Glutamatergic neuron (in vitro differentiated cells): ENCODE measurements at places on chromosomes 2 and 18.

GRCh38 chr18:9724797-9725585 lies 16.9 kb downstream of the RAB31 start:
- DNase-seq, result no peak

DNA sequence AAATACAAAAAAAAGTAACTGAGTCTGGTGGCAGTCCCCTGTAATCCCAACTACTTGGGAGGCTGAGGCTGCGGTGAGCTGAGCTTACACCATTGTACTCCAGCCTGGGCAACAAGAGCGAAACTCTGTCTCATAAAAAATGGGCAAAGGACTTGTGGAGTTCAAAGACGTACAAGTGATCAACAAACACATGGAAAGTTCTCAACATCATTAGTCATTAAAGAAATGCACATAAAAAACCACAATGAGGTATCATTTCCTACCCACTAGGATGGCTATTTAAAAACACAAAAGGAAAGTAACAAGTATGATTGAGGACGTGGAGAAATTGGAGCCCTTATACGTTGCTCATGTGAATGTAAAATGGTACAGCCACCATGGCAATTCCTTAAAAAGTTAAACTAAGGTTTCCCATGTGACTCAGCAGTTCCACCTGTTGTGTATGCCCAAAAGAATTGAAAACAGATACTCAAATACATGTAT lies 52.3 kb downstream of the RAB10 start:
- DNase-seq, result no peak

DNA sequence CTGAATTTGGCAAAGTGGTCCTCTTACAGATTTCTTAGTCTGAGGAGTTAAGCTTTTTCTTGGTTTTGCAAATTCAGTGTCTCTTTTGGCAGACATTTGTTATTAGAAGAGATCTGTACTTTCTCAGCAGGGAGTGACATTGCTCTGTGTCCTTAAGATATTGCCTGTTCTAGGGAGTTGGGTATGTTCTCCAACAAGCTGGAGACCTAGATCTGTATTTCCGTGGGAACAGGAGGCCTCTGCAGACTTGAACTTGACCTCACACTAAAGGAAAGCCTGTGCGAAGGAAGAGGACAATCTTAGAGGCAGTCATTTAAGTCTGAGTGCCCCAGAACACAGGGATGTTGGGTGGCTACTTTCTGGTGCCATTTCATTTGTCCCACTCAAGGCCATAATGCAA lies 107.0 kb upstream of the ATP8B1 start:
- DNase-seq, result no peak

DNA sequence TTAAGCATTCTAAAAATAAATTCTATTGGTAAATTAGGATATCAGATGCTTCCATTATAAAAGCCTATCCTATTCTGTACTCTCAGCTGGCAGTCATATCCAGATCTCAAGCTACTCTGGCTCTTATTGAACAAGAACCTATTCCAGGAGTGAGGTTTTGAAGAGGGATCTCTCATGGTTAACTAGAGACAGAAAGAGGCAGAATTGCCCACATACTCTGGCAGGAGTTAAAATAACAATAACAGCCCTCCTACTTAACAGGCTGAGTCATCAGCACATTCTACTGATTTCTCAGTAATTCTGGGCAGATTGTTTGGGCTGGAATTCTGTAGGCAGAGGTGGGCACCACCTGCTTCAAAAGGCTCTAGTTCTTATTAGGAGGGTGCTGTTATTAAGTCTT lies 142.0 kb upstream of the UNC80 start:
- no peak for DNase-seq

DNA sequence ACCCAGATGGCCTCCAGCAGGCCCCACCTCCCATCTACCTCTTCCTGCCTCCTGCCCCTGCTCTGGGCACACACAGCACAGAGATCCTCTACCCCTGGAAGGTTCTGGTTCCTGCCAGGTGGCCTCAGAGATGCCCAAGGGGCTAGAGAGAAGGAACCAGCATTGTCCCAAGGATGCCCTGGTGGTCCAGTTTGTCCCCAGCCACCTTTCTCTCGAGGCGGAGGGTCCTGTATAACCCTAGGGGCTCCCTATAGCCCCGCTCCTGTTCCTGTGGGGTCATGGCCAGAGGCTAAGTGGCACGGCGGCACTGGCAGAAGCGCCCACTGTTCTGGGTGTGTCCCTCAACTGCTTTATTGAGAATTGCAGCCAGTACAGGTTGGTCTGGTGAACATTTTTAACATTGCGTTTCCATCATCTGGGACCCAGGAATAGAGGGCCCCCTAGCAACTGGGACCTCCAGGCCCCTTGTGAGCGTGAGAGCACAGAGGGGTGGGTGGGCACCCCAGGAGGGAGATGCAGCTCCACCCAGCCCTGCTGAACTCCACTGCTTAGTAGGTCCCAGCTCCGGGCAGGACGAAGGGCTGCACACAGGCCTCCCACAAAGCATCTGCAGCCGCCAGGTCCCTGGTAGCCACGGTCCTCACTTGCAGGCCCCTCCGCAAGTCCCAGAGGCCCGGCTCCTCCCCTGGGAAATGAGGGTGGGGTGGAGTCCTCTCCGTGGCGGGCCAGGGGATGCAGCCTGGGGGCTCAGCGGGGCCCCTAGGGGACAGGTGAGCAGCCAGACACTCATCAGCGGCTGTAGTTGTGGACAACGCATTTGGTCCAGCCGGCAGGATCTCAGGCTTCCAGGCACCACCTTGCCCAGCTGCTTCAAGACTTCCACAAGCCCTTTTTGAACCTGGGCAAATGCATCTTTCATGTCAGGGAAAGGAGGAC lies 33.1 kb downstream of the GPC1 start:
- DNase-seq, result peak; percentile 42

GRCh38 chr2:196989496-196989895 lies 63.0 kb upstream of the PGAP1 start:
- no peak for DNase-seq

- no peak for DNase-seq
Observed at GRCh38 chr2:9463698-9464034, 10.7 kb upstream of the IAH1 start.

GRCh38 chr2:42566837-42567321 lies 1.6 kb upstream of the MTA3 start:
- DNase-seq, result no peak

DNA sequence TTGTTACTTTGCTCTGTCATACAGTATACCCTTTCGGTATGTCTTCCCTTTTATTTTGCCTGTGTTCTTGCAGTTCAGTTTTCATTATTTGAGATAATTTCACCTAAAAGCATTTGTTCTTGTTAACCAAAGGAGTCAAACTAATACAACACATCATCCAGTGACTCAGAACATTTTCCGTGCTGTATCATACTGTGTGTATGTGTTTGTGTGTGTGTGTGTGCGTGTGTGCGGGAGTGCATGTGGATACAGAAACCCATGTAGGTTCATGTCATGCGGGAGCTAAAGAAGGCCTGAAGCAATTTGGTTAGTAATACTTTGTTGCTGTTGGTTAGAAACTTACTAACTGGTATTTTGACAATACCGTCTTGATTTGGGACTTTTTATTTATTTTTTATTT lies 60.0 kb downstream of the CEP192 start:
- DNase-seq, result no peak

DNA sequence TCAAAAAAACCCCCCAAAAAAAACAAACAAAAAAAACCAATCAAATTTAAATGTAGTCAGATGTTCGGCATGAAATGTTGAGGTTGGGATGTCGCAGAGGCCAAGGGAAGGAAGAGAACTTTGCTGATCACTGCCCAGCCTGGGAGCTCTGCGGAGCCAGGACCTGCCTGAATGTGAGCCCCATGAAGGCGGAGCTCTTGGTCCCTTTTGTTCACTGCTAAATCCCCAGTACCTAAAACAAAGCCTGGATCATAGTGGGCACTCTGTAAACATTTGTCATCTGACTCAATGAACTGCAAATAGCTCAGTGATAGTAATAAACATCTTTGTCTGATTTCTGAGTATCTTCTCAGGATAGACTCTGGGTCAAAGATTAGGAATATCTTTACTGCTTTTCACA lies 64.0 kb downstream of the NGEF start:
- no peak for DNase-seq

GRCh38 chr18:46320297-46320696 lies 216.1 kb downstream of the HAUS1 start:
- DNase-seq, result no peak

- no peak for DNase-seq
Observed at GRCh38 chr2:57920342-57920939, 126.2 kb upstream of the VRK2 start.

GRCh38 chr18:39453882-39454281 lies 1888.3 kb upstream of the CELF4 start:
- DNase-seq, result no peak

GRCh38 chr18:26133652-26134051 lies at the start of gene PSMA8:
TSS of gene PSMA8 (plus strand) at chr18:26133869. CDS start at chr18:26133966, 97 bp downstream.
- DNase-seq, result no peak

GRCh38 chr2:60316381-60317033 lies 236.9 kb downstream of the BCL11A start:
- peak; percentile 60 for DNase-seq

GRCh38 chr2:215241791-215242305 lies 70.0 kb upstream of the ATIC start:
- no peak for DNase-seq

- no peak for DNase-seq
Observed at GRCh38 chr18:25814841-25815458, 275.5 kb downstream of the SS18 start.

GRCh38 chr18:31185186-31185950 lies 22.7 kb upstream of the DSC1 start:
- DNase-seq, result no peak

- DNase-seq, result no peak
Observed at GRCh38 chr18:37721544-37722522, 156.2 kb upstream of the CELF4 start.

DNA sequence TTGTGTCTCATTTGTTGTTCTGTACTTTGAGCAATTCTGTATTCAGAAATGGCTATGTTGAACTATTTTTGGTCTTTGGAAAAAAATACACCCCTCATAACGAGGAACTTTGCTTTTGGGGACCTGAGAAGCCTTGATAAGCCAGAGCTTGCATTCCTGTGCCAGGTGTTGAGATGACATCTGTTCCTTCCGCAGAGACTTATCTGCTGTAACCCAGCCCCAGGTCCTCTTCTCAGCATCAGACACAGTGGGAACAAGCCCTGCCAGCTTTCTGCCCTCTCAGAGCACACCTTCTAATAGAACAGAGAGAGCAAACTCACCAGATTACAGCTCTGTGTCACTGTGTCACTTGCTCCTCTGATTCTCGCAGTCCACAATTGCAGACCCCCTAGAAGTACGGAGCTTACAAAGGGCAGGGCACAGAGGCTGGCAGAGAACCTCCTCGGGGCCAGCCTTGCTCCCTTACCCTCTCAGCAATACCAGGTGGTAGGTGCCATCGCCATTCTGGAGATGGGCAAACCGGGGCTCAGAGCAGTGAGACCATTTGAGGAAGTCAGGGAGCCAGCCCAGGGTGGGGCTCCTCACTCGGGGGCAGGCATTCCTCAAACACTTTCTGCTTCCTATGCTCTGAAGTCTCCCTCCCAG lies 97.4 kb downstream of the DDX1 start:
- no peak for DNase-seq

DNA sequence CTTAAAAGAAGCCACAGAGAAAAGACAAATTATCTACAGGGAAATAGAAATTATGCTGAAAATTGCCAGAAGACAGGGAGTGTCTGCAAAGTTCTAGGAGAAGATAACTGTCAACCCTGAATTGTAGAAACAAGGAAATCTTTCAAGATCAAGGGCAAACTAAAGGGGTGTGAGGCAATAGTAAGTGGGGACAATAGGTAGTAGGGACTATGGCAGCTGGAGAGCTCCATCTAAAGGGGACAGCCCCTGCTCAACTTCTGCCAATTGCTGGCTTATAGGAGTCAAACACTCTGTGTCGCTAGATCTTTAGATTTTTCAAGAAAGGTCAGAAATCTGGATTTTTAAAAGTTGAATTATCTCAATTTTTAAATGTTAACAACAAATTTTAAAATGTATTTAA lies 10.1 kb upstream of the ST3GAL5 start:
- no peak for DNase-seq

DNA sequence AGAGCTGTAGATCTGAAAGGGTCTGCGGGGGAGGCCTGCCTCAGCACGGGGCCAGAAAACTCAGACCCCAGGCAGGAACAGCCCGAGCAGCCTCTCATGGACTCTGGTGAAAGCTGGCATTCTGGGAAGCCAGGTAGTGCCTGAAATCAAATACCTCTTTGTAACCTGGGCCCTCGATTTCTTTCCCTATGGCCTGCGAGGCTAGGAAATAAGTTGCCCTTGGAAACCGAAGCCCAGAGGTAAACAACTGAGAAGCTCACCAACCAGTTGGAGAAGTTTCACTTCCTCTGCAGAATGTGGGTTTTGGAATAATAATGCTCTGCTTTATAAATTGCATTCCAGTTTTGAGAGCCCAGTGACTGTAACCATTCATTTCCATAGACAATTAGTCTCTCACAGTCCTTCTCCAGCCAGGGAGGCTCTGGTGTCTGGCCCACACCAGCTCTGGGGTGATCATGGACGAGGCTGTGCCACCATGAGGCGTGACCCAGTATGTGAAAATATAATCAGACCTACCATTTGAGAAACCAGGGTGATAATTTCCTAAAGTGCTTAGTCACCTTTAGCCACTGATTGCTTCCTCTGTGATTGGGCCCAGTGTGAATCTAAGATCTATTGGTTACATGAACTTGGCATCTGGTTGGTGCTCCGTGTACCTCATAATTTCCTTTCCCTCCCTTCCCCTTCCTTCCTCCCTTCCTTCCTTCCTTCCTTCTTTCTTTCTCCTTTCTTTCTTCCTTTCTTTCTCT lies 133.1 kb upstream of the PELI1 start:
- no peak for DNase-seq

DNA sequence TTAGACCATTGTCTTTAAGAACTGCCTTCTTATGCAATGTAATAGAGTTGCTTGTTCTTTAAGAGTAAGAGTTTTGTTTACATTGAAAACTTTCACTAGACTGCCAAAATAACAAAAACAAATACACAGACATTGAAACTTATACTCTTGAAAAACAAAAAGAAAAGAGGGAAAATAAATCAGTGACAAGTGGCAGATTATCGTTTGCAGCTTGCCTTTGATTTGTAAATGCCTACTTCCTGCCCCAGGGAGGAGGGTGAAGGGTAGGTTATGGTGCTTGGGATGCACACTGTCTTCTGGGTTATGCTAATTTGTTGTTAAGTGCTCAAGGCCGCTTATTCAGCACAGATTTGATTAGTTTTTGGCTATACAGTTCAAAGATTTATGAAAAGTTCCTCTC lies 198.7 kb downstream of the TGIF1 start:
- DNase-seq, result no peak

DNA sequence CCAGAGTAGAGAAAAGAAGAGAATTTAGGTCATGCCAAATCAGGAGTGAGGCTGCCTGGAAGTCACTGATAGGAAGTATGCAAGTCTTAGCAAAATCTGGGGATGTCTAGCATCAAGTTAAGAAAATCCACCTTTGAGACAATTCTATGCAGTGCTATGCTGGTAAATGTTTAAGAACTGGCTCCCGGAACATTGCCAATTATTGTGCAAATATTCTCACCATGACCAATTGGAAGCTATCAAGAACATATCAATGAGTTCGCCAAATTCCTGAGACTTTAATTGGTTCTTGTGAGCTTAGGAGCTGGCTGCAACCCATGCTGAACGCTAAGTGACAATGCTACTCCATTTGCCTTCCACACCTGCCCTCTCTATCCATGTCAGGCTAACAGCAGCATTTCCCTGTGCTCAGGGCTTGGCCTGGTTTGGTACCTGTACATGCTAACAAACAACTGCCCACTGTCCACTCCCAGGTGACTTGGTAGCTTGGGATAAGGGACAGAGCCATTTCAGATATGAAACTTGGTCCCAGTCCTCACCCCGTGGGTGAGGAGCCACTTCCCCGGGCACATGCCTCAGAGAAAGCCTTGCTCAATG lies 172.9 kb upstream of the KLHL29 start:
- DNase-seq, result no peak
